ENCODE measurements at places on chromosomes 2 and 18.

DNA sequence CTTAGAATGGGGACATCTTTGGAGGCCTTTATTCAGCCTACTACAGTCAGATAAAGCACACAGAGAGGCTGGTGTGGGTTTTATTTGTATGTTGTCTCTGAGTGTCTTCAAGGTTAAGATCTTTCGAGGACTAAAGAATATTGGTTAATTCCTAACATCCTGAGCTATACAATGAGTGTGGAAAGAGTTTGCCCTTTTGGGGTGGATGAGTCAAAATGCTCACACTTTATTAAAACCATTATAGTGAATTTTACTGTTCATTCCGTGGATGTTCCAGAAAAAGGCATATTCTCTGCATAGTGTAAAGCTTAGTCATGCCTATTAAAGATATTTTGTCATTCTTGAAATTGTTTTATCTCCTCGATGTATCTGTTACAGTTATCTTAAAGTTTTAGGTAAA lies 29.1 kb upstream of the SLC38A11 start:
- no peak for DNase-seq

GRCh38 chr2:143856978-143857377 lies 662.9 kb downstream of the ZEB2 start:
- no peak for DNase-seq

GRCh38 chr2:221673248-221673647 lies 101.1 kb upstream of the EPHA4 start:
- DNase-seq = no peak

GRCh38 chr2:102674836-102675235 lies 55.5 kb downstream of the SLC9A2 start:
- DNase-seq = no peak
